SK-N-DZ (cell line): ENCODE measurements at places on chromosomes 13 and 19.

DNA sequence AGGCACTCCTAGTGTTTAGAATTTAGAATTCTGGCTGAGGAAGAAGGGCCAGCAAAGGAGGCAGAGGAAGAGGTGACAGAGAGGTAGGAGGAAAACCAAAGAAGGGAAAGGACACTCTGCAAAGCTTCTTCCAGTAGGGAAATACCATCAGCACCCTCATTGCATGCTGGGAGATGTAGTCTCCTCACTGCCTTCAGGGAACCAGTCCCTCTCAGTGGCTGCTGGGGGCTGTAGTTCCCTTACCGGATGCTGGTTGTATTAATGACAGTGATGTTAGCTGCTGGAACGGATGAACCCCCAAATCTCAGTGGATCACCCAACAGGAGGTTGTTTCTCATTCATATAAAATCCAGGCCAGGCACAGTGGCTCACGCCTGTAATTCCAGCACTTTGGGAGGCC is 10.1 kb downstream of the GRIN2D start:
- DNase-seq = peak; percentile 53

GRCh38 chr19:17216058-17216670 is 1.0 kb downstream of the USE1 start:
- DNase-seq = no peak

- no peak for DNase-seq
Measured at GRCh38 chr13:80082396-80083080, 258.4 kb downstream of the SPRY2 start.

DNA sequence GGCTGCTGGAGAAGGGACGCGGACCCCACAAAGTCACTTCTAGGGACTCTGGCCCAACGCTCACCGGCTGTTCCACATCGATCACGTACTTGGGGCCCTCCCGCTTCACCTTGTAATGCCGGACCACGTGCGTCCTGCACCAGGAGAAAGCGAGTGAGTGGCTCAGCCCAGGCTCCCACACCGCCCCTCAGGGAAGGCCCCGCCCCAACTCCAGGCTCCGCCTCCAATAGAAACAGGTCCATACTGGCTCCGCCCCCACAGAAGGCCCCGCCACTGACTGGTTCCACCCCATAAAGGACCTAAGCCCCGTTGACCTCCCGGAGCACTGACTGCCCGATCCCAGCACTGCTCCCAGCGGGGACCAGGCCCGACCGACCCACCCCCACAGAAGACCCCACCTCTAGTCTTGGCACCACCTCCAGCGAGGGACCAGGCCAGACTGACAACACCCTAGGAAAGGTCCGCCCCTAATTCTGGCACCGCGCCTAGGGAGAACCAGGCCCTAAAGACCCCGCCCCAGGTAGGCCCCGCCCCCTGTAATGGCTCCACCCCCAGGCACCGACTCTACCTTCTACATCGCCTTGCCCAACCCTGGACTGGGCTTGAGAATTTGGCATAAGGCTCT is 11.3 kb downstream of the STAP2 start:
- peak; percentile 85 for DNase-seq

- DNase-seq = no peak
Measured at GRCh38 chr13:21511849-21512248, 52.7 kb upstream of the ZDHHC20 start.

DNA sequence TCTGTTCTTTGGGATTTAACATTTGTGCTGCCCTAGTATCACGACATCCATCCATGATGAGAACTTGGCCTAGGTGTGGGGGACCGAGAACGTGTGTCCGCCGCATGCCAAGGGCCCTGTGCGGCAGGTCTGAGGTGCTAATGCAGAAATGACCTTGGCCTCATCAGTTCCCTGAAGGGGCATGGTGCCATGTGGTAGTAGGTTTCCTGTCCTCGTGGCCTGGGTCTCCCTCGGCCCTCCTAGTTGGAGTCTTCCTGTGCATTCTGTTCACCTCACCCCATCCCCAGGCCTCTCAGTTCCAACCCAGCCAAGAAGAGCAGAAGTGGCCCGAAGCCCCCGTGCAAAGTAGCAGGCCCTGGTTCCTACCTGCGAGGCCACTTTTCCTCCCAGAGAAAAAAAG is 59.8 kb downstream of the GGACT start:
- DNase-seq = no peak

DNA sequence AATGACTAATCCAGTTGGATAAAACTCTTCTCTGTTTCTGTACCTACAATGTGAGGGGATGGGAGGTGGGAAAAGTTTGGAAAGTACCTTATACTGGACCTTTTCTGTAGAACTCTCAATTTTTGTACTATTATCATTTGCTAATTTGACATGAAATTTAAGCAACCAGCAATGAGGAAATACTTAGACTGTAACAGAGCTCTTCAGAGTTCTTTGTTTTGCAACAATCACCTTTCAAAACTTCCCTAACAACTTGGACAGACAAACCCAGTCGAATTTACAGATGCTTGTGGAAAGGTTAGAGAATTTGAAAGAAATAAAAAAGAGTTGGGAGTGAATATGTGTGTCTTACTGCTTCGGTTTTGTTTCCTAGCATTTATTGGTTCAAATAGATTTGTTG is 16.8 kb downstream of the KBTBD7 start:
- DNase-seq = no peak

- no peak for DNase-seq
Measured at GRCh38 chr19:23260956-23261355, 10.8 kb upstream of the ZNF724 start.
